CD4-positive, alpha-beta T cell treated with Interleukin-21 for 1 hour (primary cell): ENCODE measurements at places on chromosomes 2 and 18.

DNA sequence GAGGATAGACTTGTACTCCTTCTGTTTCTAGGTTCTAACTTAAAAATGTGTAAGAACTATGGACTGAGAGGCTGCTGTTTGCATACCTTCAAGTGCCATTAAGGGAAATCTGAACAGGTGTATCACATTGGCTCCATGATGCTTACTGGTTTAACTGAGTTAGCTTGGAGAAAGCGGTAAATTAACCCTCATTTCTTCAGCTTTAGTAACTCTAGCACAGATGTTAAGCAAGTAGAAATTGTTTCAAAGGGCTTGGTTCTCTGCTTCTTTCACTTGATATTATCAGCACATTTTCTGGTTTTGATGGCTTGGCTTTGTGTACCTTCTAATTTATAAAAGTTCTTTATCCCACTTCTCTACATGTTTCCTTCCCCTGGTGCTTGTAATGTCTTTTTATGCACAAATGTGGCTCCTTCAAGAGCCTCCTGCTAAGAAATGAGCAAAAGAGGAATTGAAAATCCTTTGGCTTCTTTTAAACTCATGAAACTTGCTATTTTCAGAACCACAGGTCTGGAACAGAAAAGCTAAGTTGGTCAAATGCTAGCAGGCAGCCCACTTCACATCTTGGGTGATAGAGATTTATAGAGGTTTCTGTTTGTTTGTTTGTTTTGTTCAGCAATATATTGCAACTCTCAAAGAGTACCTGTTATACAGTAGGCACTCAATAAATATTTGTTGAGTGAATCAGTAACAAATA, 249.9 kb upstream of the THUMPD2 start:
- no peak for DNase-seq

- no peak for DNase-seq
Measured at GRCh38 chr2:147170932-147171331, 673.9 kb upstream of the ACVR2A start.

- DNase-seq = no peak
Measured at GRCh38 chr2:219542931-219543595, 546 bp downstream of the CHPF start.

GRCh38 chr2:239327536-239328350, 73.1 kb downstream of the HDAC4 start:
- no peak for DNase-seq

DNA sequence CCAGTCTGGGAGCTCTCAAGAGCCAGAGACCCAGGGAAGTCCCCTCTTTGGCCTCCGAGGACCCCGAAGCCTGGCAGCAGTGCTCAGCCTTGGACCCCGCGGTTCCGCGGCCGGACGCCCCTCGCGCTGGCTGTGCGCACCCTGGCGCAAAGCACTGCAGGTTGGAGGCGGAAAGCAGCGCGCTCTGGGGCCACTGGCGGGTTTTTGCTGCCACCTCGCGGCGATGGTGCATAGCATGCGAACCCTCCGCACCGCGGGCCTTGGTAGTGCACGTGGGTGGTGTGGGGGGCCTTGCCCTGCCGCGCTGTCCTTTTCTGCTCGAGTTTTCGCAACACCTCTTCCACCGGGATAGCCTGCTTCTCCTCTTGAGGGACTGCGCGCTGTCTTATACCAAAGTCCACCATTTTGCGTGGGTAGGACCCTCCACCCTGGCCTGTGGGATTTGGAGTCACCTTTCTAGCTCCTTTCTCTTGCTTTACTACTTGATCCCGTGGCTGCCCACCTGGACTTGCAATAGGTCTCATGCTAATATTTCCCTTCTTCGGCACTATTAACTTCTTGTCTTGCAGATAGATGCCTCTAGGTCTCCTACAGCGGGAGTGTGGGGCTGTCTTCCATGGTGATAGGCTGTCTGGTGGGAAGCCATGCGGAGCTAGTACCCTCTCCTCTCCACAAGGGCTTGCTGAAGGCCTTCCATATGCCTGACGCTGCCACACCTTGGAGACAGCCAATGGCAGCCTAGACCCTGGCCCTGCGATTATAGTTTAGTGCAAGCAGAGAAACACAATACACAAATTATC, 14.3 kb downstream of the SIX3 start:
- peak; percentile 60 for DNase-seq

GRCh38 chr2:121382744-121383143, 97.7 kb upstream of the TFCP2L1 start:
- DNase-seq = no peak
